ENCODE measurements at places on chromosomes 1 and 21.
A peak's percentile ranks its signal among the peaks of the same experiment; 100 is the strongest.

DNA sequence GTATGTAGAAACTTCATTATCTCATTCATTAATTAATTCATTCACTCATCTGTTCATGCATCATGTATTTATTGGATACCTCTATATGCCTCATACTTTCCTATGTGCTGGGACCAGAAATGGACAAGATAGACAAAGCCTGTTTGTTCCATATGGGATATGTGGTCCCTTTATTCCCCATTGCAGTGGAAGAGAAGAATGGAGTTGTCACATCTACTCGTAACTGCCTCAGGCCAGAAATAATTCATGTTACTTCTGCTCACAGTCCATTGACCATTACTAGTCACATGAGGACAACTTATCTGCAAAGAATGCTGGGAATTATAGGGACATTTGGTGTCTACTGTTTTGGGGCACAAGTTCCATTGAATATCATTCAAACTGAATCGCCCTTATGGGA, 327.8 kb downstream of the MATN1 start:
- no peak for DNase-seq

GRCh38 chr1:3702990-3703728, 49.1 kb upstream of the CCDC27 start:
- DNase-seq, result peak; percentile 45

DNA sequence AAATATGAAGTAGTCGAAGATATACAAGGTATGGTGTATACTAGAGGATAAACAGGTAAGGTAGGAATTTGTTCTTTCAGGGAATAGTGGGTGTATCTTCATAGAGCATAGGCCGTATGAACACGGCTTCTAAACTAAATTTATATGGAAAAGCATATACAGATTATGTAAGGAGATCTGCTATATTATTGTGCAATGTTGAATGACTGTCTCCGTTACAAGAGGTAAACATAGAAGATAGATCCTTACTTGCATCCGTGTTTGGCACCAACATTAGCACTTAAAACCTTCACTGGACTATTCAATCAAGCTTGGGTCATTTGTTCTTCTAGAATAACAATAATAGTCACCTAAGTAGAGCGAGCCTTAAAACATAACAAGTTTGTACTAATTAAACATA, 45.9 kb downstream of the CLEC20A start:
- no peak for DNase-seq

- no peak for DNase-seq
These were observed 180.8 kb upstream of the CAMK1G start for GRCh38 chr1:209402697-209403096.

GRCh38 chr1:213120386-213120785, 69.3 kb downstream of the RPS6KC1 start:
- DNase-seq, result no peak

GRCh38 chr21:45257673-45258341, 29.9 kb downstream of the POFUT2 start:
- no peak for DNase-seq

GRCh38 chr1:59143811-59144210, 153.1 kb upstream of the FGGY start:
- DNase-seq, result peak; percentile 76

- peak; percentile 22 for DNase-seq
These were observed 14.4 kb downstream of the MTF2 start for GRCh38 chr1:93093332-93094006.

DNA sequence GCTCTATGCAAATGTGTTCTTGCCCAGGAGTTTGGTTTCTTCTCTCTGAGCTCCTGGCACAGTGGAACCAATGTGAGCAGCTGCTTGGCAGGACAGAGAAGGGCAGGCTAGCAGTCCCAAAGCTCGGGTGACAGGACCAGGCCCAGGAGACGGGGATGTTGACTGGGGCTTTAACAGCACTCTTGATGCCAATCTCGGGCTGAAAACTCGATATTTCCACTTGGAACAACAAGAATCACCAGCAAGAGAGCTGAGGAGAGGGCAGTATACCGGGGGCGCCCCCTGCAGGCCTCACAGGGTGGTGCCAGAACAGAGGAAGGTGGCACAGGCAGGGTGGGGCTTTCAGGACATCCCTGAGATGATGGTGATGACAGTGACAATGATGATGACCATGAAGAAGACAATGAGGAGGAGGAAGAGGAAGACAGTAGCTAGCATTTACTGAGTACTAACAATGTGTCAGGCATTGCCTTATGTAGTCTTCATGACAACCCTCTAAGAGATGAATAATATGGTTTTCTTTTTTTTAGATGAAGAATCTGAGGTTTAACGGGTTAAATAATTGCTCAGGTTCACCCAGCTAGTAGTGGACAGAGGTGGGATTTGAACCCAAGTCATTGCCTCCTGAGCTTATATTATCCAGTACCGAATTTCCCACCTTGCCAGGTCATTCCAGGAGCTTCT, 2.7 kb upstream of the KCNJ9 start:
- peak; percentile 31 for DNase-seq

- no peak for DNase-seq
These were observed 48.9 kb downstream of the RHOU start for GRCh38 chr1:228784181-228784580.

DNA sequence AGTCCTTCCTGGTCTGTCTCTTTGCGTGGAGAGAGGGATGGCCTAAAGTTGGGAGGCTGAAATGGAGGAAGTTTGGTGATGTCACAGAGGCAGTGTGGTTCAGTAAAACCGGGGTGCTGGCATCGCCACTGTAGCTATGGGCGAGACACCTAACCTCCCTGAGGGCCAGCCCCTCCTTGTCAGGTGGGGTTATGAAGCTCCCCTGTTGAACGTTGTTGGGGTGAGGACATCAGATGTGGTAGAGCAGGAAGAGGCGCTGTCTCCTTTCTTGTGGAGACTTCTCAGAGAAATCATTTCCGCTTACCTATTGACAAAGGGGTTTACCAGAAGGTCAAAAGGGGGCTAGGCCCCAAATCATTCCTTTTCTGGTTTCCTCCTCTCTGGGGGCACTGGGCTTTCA, 294.7 kb downstream of the SIPA1L2 start:
- DNase-seq, result no peak

GRCh38 chr1:26677306-26678115, 18.3 kb upstream of the ARID1A start:
- DNase-seq, result peak; percentile 56

GRCh38 chr1:220195701-220196100, 76.6 kb downstream of the RAB3GAP2 start:
- no peak for DNase-seq

- peak; percentile 68 for DNase-seq
These were observed 75.2 kb downstream of the GFI1 start for GRCh38 chr1:92411511-92411910.

Measured in fibroblast of skin of scalp (primary cell).